ENCODE measurements at places on chromosomes 3 and 15.

DNA sequence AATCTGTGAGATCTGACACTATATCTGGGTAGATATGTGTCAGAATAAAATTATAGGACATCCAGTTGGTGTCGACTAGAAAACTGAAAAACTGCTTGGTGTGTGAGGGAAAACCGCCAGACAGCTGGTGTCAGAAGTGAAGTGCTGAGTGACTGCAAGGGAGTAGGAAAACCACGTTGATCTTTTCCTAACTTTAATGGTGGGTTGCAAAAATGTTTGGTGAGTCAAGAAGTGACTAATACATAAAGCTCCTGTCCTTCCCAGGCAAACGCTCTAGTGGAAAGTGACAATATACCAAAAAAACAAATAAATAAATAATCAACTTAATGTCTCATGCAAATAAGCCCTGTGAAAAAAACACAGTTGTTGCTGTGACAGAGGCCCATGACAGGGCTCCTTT is 7.3 kb upstream of the CD96 start:
- DNase-seq, result no peak

DNA sequence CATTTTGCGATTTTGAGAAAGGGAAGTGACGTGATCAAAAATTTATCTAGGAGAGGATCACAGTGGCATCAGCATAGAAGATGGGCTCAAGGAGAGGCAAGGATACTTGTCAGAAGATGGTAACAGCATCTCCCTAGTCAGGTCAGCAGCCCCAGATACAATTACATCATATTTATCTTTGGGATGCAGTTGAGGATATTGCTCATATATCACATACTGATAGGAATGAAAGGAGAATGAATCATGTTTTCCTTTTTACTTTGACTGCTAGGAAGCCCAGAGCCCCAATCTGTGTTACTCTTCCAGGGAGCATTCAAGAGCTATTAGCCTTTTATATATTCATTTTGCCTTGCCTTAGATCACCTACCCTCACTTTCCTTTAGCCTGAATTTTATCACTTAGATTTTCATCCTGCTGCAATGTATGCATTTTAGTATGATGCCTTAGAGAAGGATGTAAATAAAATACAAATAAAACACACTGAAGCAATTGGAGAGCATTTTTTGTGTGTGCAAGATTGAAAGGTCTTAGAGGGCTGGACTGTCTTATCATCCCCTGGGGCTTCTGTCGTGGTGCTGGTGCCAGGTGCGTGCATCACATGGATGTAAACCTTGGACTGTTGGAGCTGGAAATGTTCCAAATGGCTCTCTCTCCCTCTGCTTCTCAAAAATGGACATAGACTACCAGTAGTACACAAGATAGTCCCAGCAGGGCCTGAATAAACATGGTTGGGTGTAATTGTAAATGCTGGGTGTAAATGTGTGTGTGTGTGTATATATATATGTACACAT is 40.3 kb downstream of the CORO2B start:
- no peak for DNase-seq

- DNase-seq, result no peak
Observed at GRCh38 chr15:39430389-39430788, 150.5 kb upstream of the THBS1 start.

DNA sequence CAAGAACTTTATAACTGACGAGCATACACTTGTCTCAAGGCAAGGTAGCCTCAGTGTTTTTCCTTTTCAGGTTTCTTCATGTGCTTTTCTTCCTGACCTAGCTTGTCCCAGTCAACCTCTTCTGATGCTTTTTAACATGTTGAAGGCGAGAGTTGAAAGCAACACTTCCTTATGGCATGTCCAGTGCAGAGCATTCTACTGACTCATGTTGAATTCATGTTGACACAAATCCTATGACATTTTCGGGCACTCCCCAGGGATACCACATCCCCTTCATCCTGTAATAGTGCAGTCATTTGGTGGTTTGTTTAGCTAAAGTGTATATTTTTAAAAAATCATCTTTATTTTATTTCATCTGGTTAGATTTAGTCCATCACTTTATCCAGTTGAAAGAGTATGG is 75.9 kb upstream of the CBLB start:
- DNase-seq, result no peak

DNA sequence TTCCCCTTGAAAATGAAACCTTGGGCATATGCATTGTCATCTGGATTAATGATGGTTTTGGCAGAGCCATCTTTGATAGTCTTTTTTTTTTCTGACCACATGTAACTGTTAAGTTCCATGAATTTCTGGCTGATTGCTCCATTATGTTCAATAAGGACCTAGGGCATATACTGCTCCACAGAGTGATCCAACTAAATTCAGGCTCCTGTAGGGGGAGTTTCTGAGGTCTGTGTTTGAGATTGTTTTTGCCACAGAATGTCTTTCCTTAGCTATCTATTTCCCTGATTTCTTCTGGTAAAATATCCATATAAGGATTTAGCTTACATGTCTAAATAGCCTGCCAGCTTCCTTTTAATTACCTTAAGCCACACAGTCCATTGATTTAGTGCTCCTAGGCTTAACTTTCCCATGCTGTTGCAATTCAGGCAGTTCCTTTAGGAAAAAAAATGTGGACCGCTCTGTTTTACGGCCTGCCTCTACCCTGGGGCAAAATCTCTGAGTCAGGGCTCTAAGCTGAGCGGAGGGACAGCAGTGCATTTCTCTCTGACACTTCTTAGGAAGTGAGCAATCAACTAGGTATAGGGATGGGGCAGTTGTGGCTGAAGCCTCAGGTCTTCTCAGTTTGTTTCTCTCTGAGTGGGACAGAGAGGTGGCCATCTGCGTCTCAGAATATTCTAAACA is 796.2 kb downstream of the NR2F2 start:
- no peak for DNase-seq

DNA sequence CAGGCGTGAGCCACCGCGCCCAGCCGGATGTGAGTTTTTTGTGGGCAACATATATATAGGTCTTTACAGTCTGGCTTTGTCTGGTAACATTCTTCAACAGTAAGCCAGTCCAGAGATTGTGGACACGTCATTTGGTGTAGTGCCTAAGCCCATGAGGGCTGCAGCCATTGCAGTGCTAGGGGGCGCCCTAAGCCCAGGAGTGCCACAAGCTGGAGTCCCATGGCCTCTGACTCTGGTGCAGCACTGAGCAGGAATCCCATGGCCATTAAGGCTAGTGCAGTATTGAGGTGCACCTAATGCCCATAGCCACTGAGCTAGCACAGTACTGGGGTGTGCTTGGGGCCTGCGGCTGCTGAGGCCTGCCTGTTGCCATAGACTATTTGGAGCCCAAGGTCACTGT is 136.4 kb upstream of the NDN start:
- DNase-seq, result no peak

DNA sequence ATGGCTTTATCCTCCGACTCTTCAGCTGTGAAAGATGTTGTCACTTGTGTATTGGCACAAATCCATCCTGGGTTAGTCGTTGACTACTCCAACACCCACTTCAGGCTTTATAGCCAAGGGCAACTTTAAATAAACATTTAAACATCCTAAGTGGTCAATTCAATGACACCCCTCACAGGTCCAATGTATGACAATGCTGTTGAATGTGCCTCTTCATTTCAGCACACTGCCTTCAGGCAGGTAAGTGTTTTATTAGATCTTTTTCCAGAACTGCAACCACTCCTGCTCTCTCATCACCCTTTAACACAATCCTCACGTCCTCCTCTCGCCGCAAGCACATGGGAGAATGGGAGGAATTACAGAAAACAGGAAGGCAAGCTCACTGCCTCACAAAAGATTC is 30.3 kb downstream of the IL12A start:
- DNase-seq, result no peak

- DNase-seq, result peak; percentile 16
Observed at GRCh38 chr15:90388462-90389380, 679 bp downstream of the IQGAP1 start.

GRCh38 chr3:5275529-5275928 is 88.0 kb downstream of the EDEM1 start:
- DNase-seq, result no peak

DNA sequence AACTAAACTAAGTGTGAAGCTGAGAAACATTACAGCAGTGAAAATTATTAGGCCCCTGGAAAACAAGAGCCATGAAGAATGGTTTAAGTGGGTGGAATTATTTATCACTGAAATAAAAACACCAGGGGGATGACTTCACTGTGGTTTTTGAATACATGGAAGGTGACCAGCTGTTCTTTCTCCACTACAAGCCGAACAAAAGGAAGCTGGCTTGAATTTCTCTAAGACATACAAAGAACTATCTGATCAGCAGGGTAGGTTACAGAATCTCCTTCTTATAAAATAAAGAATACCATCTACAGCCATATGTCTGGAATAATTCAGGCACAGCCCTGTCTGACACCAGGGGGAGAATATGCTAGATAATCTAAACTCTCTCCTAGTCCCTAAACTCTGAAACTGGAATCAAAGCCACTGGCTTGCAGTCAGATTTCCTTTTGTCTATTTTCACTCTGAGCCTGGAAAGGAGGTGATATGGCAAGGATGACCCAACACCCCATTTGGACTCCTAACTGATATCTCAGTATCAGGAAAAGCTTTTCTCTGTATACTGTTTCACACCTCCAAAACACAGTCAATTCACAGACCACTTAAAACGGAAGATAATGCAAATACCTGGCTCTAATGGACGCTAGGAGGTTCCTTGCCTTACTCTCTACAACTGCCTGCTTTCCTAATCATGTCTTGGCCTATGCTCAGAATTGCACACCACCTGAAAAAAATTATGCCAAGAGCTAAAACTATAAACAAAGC is 31.2 kb downstream of the SPATA12 start:
- DNase-seq, result no peak

- no peak for DNase-seq
Observed at GRCh38 chr15:63466378-63467192, 37.8 kb upstream of the USP3 start.

- no peak for DNase-seq
Observed at GRCh38 chr15:92417716-92418115, 24.0 kb downstream of the ST8SIA2 start.

DNA sequence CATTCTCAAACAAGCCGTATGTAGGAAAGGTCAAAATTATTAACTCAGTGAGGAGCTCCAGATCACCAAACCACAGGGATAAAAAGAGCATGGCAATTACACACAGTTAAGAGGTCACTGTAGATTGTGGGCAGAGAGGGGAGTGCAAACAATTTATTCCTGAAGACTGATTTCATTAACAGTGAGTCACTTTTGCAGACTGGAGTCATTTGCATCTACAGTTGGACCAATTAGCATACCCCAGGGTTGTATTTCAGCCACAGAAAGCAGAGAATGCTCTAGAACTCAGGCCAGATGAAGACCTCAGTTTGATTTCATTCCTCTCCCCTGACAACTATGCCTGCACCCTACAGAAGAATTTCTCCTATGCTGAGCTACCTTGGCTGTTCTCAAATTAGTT is 40.1 kb downstream of the SETMAR start:
- no peak for DNase-seq

DNA sequence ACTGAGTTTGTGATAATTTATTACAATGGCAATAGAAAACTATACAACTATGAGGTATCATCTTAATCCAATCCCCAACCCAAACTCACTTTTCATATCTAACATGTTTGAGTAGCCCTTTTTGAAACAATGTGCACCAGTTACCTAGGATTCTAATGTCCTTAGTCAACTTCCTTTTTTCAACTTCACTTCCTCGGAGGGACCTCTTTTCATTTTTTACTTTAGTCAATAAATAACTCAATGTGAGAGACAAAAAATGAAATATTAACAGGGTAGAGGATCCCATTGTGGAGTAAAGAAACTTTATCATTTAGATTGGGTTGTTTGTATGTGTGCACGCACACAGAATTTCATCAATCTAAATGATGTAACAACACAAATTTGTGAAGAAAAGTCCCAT is 193.6 kb upstream of the LRRC3B start:
- DNase-seq, result no peak

GRCh38 chr3:89783341-89783927 is 676.0 kb downstream of the EPHA3 start:
- no peak for DNase-seq

- DNase-seq, result no peak
Observed at GRCh38 chr3:30578986-30579579, 27.3 kb upstream of the TGFBR2 start.

DNA sequence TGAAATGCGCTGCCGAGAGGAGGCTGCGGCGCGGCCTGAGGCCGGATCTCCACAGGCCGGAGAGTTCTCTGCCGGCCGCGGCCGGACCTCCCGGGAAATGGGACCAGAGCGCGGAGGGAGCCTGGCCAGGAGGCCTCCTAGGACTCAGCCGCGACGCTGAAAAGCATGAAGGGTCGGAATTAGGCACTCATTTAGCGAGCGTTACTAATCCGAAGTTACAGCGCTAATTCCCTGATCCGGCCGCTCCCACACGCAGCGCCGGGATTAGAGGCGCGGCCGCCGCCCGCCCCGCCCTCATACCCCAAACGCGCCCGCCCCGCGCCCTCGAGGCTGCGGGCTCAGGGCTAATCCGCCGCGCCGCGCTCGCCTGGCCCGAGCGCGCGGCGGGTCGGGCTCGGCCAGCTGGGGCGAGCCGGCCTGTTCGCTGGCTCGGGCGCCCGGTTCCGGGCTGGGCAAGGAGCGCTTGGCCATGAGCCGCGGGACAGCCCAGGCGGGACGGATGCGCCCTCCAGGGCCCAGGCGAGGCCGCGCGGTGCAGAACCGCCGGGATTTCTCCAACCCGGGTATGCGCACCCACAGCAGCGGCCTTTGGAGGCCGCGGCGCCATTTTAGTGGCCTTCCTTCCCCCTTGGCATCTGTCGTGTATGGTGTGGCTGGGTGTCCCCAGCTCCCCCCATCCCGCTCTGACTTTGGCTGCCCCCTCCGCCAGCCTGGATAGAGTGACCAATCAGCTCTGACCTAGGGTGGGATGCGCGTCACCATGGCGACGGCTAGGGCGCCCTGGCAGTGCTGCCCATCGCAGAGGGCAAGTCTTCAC is 36.8 kb upstream of the POLG start:
- DNase-seq, result no peak

GRCh38 chr3:62735510-62735909 is 139.7 kb downstream of the CADPS start:
- DNase-seq, result no peak

- no peak for DNase-seq
Observed at GRCh38 chr3:137767538-137768360, 3.6 kb downstream of the SOX14 start.

DNA sequence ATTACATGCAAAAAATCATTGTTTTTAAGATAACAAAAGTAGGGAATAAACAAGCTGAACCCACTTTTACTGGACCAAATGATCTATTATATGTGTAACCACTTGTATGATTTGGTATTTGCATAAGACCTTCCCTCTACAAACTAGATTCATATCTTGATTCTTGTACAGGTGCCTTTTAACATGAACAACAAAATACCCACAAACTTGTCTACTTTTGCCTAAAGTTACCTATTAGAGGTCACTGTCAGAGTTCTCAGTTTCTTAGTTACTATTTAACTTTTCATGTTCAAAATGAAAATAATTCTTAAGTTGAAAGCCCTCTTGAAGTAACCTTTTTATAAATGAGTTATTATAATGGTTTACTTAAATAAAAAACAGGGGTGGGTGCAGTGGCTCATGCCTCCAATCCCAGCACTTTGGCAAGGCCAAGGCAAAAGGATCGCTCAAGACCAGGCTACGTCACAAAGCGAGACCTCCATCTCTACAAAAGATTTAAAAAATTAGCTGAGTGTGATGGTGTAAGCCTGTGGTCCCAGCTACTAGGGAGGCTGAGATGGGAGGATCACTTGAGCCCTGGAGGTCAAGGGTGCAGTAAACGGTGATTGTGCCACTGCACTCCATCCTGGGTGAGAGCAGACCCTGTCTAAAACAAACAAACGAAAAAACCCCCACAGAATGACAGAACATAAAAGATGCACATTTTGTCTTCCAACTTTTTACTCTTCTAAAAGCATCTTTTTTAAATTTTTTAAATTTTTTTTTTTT is 16.0 kb downstream of the ACTR8 start:
- DNase-seq, result no peak
